ENCODE measurements at places on chromosomes 16 and 17.

- DNase-seq, result peak; percentile 47
Measured at GRCh38 chr16:3188925-3189825, 1.2 kb downstream of the OR1F1 start.

DNA sequence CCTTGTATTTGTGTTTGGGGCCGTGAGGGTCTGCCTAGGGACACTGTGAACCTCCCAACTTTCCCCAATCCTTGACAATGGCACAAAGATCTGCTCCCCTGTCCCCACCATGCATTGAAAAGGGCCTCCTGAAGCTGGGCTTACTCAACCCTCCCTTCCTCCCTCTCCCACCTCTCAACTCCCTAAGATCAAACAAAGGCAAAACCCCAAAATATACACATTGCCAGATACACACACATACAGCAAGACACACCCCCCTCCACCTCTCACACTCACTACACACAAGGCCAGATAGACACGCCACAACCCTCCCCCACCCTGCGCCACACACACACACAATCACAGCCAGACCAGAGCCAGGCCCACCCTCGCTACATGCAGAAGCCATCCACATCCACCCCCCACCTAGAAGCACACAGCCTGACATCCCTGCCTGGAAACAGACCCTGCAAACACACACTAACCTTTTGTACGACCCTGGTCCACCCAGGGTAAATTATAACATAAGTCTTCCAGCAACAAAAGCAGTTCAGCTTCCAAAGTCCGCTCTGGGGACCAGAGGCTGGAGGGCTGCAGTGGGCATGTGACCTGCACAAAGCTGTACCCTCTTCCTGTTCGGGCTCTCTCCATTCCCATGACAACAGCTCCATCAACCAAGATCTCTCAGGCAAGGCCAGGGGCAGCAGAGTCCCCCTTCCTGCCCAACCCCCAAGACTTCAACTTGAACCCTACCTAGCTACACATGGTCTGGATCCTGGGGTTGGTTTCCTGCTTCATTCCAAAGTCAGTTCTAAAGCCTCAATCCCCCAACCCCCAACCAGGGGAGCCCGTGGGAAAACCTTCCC is 1.9 kb downstream of the PCGF2 start:
- DNase-seq, result no peak

- no peak for DNase-seq
Measured at GRCh38 chr17:35074711-35075707, 11.5 kb upstream of the RFFL start.

DNA sequence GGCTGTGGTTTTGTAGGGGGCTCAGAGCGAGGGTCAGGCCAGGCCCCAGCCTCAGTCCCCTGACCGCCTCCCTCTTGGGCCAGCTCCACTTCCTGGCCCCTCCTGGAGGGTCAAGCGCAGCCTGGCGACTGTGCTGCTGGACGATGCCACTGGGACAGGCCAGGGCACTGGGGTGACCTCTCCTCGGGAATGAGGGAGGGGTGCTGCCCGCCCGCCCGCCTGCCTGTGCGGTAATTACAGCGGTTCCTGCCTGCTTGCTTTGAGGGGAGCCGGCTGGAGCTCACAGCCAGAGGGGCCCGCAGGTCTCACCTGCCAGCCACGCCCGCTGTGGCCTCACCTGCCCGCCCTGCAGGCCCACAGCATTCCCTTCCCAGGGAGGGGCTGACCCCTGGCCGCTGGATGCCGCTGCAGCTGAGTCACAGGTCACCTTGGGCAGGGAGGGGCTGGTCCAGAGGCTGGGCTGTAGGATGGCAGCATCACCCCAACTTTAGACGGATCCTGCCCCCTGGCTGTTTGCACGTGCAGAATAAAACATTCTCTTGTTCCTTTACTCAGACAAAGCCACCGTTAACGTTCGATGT is 76.7 kb upstream of the CBX4 start:
- peak; percentile 42 for DNase-seq

DNA sequence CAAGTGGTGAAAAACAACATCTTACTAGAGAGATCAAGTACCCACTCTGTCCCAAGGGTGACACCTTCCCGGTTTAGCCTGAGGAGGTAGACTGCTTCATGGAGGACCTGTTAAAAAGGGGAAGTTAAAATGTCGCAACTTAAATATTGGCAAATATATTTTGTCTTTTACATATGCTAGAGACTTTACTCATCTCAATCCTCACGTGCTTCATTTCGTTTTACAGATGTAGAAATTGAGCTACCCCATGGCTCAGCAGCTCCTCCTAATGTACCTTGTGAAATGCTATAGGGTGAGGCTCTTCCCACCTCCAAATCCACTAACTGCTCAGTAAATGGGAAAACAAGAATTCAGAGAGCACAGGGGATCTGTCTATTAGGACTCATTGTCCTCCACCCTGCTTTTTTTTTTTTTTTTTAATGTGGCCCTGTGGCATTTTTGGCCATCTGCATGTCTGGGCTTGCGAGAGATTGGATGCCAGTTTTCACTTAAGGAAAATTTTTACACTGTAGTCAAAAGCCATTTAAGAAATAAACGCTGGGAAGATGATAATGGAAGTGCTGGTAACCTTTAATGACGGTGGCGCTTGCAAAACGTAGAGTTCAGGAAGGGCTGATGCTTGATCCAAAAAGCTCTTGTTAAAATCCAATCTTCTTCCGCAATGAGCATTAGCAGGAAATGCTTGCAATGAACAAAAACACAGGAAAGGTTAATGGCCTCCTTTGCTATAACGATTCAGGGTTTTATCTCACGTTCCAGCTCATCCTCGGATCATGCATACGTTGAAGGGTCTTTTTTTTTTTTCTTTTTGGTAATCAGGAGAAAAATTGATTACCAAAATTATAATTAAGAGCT is 39.8 kb downstream of the HSBP1 start:
- DNase-seq, result peak; percentile 83

DNA sequence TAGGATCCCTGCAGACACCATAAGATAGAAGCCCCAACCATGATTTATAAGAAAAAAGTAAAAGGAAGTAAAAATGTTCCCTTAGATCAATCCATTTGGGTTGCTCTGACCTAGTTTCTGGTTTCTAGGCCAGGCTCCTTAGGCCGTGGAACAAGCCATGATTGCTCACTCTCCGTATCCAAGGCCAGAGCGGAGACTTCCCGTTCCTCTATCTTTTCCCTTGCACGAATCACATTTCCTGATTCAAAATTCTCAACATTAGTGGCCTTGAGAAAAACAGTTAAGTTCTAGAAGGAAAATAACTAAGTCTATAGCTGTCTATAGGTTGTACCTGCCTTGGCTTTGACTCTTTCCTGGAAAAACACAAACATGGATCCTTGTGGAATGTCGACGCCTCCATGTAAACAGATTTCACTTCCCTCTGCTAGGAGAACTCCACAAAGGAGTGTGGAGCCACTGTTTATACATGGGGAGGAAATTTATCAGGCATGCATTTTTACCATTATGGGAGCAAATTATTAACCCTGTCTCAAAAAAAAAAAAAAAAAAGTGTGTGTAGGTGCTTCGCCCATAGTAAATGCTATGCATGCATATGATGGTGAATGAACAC is 149.6 kb downstream of the ZFHX3 start:
- DNase-seq, result peak; percentile 42

- DNase-seq, result no peak
Measured at GRCh38 chr16:56355786-56356275, 69.5 kb downstream of the AMFR start.

GRCh38 chr16:10589109-10589508 is 8.7 kb upstream of the EMP2 start:
- DNase-seq, result no peak

DNA sequence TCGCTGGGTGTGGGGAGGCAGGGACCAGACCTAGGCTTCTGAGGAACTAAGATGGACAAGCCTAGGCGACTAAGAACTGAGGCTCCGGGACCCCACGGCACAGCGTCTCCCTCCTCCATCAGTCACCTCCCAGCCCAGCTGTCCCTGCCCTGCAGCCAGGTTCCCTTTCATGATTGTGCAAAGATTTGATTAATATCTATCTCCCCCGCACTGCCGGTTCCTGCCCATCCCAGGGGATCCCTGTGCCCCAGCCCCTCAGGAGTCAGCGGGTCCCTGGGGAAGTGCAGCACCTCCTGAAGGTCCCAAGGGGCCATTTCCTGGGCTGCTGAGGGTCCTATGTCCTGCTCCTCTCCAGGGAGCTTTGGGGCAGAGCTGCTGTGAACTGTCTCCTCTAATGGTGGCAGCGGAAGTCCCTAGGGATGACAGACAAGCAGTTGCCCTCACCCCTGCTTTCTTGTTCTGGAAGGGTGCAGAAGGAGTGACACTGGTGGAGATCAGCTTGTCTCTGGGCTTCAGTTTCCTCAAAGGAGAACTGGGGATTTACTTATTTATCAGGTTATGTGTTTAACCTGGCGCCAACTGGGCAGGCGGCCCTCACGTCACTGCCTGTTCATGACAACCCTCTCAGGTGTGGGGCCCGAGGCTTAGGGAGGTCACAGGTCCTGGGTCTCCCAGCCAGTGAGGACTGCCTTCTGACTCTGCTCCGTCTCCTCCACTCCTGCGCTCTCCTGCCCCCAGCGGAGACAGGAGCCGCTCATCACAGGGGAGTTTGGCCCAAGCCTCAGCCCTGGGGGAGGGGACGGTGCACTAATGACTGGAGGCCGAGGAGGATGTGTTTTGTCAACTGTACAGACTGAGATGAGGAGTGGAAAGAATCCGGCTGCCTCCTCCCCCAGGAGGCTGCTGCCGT is 1.9 kb upstream of the C16orf74 start:
- no peak for DNase-seq

DNA sequence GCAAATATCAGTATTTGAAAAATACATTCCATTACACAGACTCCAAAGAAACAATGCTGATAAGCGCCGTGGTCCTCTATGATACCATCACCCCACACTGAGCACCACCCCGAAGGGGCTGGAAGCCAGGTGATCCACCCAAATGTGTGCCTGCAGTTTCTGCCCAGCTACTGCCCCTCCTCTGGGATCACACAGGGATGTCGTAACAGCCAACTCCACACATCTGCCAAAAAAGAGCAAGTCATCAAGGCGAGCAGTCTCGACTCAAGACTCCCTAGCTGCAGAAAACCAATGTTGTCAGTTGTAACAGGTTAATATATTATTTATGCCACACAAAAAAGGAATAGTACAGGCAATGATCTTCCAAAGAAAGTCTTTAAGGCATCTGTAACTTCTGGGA is 21.0 kb downstream of the CYB5D2 start:
- DNase-seq, result no peak

DNA sequence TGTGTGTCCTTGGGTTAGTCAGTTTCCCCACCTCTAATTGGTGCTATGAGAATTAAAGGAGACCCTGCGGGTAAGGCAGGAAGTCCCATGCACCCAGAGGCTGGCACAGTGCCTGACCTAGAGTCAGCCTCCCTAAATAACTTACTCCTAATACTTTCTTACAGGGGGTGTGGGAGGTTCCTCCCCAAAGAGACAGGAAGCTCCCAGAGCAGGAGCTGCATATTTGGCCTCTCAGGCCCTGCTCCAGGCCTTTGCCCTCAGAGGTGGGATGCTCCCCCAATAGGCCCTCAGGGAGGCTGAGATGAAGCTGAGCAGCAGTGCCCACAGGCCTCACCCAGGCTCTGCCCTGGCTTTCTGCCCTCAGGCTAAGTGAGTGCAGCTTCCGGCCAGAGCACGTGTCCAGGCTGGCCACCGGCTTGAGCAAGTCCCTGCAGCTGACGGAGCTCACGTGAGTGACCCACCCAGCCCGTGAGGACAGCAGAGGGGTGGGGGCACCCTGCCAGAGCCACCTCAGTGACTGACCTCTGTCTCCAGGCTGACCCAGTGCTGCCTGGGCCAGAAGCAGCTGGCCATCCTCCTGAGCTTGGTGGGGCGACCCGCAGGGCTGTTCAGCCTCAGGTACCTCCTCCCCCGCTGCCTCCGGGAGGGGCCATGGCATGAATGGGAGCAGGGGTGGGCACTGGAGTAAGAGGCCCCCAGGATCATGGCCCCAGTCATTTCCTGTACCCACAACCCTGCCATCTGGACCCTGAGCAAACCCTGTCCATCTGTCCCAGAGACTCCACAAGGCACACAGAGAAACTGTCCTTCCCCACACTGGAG is 31.1 kb upstream of the CPNE2 start:
- DNase-seq, result peak; percentile 58

- DNase-seq, result no peak
Measured at GRCh38 chr16:572865-573650, 3.3 kb downstream of the PIGQ start.

DNA sequence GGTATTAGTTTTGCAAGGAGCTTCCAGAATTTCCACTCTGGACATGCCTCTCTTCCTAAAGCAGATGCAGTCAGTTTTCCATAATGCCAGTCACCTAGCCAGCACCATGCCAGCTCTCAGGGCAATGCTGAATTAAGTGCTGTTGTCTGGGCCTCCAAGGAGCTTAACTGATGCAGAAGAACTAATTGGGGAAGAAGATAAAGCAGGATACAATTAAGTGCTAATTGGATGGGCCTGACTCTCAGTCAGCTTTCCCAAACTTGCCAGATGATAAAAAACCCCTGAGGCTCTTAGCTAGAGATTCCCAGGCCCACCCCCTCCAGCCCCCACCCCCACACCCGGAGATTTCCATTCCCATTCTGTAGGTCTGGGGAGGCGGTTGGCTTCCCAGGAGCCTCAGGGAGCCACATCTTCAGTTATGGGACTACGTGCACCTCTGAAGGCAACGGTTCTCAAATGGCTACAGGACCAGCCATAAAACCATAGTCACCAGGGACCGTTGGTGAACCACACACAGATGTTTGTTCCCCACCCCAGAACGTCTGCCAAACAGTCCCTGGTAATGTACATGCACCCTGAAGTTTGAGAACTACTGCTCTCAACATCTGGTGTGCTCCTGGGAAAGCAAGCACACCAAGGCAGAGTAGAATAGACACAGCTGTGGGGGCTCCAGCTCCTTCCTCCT is 499.1 kb upstream of the CDH5 start:
- no peak for DNase-seq

DNA sequence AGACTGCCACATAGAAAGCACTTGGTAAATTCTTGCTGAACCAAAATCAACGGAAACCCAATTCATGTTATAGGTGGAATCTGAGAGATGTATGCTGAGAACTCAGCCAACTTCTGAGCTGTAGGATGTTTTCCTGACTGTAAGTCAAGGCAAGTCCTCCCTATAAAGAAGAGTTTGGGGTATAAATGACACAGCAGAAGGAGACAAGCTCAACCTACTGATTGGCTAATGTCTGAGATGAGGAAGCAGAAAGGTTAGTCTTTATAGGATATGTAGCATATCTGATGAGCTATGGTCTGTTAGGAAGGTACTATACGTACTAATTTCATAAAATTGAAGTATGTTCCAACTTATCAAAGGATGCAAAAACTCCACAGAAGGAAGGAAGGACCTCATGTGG is 99.5 kb downstream of the XYLT1 start:
- no peak for DNase-seq

DNA sequence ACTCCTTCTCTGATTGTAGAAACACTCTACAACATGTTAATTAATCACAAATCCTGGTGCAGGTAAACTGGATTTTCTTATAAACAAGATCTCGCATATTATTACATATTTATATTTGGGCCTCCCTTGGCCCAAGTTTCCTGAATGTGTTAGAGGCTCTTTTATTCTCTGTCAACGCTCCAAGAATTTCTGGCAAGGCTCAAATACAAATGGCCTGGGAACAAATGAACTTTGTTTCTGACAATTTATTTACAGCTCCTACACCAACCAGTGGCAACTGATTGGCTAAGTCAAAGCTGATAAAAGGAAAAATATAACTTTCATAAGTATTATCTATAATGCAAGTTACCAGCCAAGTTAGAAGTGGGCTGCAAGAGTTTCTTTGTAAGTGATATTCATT is 64.9 kb upstream of the CORO6 start:
- DNase-seq, result no peak

Measured in suppressor macrophage treated with lipopolysaccharide for 4 hours (primary cell).